Stimulated activated CD4-positive, alpha-beta T cell treated with anti-CD3 and anti-CD28 coated beads, Interleukin-12 subunit alpha, Interleukin-12 subunit beta, amount 100 ng/mL, for 24 hours (primary cell): ENCODE measurements at places on chromosomes 3 and 15.

DNA sequence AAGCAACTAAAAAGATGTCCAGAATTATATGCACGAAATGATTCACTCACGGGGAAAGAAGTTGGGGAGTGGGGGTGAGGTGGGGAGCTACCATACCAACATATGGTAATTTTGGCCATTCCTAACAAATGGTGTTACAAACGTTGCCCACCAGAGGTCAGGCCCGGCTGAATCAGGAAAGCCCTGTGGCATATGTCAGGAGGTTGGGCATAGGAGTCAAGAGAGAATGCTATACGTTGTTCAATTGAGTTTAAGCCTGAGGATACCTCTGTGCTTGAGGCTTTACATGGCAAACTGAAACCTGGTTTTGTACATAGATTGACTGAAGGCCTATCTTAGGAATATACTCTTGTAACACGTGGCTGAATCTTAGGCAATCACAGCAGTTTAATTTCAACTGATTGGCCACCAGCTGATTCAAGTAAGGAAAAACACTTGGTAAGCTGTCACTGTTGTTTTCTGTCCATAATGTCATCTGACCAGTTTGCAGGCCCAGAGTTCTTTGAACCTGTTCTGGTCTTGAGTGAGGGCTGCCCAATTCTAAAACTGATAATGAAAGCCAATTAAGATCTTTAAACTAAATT lies 23.4 kb upstream of the SLC2A2 start:
- no peak for DNase-seq

- no peak for DNase-seq
Observed at GRCh38 chr3:159346271-159346903, 544.5 kb downstream of the MFSD1 start.

DNA sequence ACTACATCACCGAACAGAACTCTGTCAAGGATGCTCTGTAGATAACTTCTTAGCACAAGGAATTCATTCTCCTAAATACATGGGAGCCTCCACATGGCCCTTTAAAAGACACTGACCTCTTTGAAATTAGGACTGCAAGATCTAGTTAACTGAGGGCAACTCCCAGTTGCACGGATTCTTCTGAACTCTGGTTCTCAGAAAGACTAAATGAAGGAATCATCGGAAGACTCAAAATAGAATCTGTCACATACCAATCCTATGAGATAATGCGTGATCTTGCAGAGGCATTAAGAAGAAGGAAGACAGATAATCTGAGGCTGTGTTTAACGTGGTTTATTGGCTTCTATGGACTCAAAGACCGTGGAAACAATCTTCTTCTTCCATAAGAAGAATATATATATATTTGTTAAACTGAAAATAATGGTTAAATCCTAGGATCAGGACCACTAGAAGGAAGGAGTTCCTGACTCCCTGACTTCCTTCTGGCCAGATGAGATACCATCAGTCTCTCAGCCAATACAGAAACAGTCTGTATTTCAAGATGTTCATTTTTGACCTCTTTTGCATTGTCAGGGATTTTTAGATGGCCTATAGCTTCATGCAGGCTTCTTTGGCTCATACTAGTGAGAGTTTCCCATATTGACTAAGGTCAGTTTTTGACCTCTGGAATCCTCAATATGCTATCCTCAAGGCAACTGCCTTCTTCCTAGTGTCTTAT lies 33.9 kb upstream of the TBC1D23 start:
- DNase-seq = no peak

GRCh38 chr15:56886363-56886931 lies 32.0 kb upstream of the TCF12 start:
- no peak for DNase-seq
